ENCODE measurements at places on chromosomes 4 and X. TPM values are rescaled to one million over a fixed set of nuclear protein-coding genes. Genes with fewer than 3 reads are reported as not detected.

The TKTL1 gene
- total RNA-seq: not detected

DNA sequence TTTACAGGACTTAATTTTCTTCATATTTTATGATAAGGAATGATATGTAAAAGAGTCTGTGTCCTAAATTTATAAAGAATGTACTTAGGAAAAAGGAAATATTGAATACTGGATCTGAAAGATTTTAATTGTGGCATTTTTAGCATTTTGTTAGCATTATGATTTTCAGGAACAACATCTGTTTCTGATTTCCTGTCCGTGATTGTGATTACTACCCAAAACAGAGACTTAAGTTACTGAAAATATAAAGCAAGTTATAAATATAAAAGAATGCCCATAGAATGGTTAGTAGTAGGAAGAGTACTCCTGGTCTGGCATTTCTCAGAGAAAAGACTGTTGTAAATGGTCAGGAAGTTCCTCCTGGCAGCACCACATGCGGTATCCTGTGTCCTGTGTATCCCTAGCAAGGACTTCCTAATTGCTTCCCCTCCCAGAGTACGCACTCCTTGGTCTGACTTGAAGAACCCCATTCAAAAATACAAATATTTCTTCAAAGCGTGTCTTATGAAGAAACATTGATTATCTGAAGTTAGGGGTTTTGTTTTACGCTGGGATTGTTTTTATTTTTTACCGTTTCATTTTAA is 88.9 kb downstream of the RS1 start:
- no peak for DNase-seq

The PWWP3B gene
- 33.7 TPM for total RNA-seq

DNA sequence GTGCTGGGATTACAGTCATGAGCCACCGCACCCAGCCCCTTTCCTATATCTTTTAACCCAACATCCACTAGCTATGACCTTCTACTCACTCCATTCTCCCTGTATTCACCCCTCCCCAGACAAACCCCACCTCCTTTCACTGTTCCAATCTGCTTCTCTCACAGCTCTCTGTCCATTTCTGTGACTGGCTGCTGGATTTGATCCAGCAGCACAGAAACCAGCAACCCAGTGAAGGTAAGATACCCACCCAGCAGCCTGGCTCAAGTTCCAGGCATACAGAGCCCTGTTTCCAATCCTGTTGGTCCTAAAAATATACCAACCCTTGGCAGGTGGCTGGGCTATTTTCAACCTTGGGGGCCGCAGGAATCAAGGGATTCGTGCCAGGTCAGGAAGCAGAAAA is 56.9 kb upstream of the SMIM10 start:
- DNase-seq: no peak

The ADH1B gene
- 259 TPM for total RNA-seq

The CSAG2 gene
- total RNA-seq: not detected

- no peak for DNase-seq
These were observed 6.0 kb downstream of the EREG start for GRCh38 chr4:74370912-74371311.

The SRPX2 gene
- total RNA-seq: 11.9 TPM

DNA sequence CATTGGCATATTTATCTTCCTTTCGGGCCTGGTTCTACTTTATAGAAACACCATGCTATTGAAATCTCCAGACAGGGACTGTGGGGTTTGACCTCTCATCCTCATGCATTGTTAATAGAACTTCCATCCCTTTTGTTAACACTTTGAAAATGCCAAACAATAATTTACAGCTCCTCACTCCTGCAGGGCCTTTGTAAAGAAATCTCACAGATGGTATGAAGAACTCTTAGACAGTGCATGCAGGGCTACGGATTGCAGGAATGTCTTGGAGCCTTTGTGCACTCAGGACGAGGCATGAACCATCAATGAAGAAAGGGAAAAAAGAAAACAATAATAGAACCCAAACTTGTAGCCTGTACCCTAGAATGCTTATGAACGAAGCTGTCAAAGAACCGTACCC is 92.8 kb upstream of the TMEM47 start:
- DNase-seq: no peak

- DNase-seq: no peak
These were observed 20.4 kb upstream of the RAB40A start for GRCh38 chrX:103539695-103540094.

The WDR44 gene
- 24.0 TPM for total RNA-seq
